NCI-H1417 treated with DMSO at 0.1 percent for 48 hours (cell line): ENCODE measurements at places on chromosomes 1 and 21.
A peak's percentile ranks its signal among the peaks of the same experiment; 100 is the strongest.

DNA sequence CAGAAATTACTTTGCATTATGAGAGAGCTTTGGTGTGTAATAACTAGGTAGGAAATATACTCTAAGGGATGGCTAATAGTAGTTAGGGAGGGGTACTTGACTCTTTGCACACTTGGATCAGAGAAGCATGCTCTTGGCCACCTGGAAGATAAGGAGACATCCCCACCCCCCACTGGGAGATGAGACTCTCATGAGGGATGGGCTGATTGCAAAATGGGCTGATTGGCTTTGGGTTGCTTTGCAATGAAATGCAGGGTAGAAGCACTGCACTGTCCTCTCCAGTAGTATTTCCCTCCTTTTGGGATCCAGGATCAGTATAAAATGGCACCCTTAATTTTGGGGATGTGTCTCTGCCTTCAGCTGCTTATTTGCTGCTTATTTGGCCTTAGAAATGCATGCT is 71.2 kb upstream of the EPS8L3 start:
- no peak for DNase-seq

DNA sequence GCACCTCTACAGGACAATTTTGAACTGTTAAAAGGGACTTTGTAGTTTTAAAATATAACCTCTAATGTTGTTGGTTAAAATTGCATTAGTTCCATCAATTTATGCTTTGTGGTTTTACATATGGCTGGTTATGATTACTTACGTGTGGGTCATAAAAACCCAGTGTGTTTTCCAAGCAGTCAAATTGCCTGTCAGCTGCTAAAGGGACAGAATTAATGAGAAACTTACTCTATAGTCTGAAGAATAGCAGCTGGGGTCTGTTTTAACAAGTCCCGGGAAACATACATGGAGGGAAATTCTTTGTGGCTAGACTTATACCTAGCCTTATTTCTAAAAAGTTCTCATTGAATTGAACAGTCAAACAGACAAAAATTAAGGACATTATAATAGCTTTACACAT is 820.9 kb upstream of the ADGRL4 start:
- no peak for DNase-seq

GRCh38 chr1:225866061-225866837 is 15.9 kb downstream of the TMEM63A start:
- DNase-seq = no peak

- no peak for DNase-seq
Measured at GRCh38 chr1:171627020-171627419, 5.0 kb downstream of the MYOCOS start.

GRCh38 chr1:199669916-199670315 is 357.6 kb upstream of the NR5A2 start:
- DNase-seq = no peak

DNA sequence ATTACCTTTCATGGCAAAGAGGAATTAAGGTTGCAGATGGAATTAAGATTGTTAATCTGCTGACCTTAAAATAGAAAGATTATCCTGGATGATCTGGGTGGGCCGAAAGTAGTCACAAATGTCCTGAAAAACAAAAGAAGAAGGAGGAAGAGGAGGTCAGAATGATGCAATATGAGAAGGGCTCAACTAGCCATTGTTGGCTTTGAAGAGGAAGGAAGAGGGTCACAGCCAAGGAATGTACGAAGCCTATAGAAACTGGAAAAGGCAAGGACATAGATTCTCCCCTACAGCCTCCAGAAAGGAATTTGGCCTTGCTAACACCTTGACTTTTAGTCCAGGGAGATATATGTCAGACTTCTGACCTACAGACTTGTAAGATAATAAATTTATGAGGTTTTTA is 39.4 kb upstream of the FMOD start:
- no peak for DNase-seq

DNA sequence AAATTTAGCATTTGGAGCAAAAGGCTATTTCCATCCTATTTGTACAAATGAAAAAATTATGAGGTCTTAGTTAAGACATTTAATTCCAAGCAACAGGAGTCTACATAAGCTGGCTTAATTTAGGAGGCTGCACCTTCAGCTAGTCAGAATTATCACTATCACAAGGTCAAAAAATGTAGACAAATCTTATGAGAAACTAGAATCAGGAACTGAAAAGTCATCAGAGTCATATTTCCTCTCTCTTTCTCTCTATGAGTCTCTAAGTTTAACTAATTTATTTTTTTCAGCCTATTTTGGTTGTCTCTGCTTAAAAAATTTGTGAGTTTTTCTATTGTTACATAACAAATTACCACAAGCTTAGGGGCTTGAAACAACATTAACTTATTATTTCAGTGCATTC is 807.1 kb upstream of the PRMT6 start:
- no peak for DNase-seq

- peak; percentile 87 for DNase-seq
Measured at GRCh38 chr1:90831910-90832309, 114.8 kb upstream of the BARHL2 start.

- DNase-seq = no peak
Measured at GRCh38 chr1:168653567-168653966, 75.4 kb downstream of the DPT start.

- DNase-seq = no peak
Measured at GRCh38 chr1:115136106-115136505, 46.8 kb upstream of the TSPAN2 start.

- DNase-seq = no peak
Measured at GRCh38 chr1:37478890-37479254, 4.5 kb downstream of the ZC3H12A start.

- DNase-seq = no peak
Measured at GRCh38 chr1:2631136-2632050, 1.4 kb downstream of the MMEL1 start.

DNA sequence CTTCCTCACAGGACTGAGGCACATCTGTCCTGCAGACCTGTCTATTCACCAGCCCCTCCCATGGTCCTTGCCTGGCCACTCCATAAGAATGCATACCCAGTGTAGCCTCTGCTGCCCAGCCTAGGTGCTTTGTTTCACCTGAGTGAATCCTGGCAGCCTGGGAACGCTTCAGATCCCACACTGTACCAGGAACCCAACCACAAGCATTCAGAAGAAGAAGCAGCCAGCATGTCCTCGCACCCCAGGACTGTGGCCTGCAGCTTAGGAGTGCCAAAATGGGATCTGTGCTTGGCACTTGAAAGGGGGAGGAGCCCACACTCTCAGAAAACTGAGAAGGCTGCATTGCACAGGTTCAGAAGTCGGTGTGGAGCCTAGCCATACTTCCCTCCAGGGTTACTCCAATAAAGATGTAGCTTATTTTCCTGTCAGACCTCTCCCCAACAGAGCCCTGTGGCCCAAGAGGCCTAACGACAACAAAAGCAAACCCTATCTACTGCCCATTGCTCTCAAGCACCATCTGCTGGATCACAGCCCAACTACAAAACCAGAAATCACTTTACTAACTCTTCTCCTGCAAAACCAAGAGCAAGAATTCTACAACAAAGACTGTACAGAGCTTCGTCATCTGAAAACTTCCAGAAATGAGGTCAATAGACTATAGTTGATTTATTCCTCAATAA is 923.1 kb upstream of the NEGR1 start:
- no peak for DNase-seq
